Osteoblast (primary cell): ENCODE measurements at places on chromosomes 3 and 15. TPM values are rescaled to one million over a fixed set of nuclear protein-coding genes. Genes with fewer than 3 reads are reported as not detected.

- no peak for DNase-seq
These were observed 7.0 kb downstream of the USP8 start for GRCh38 chr15:50431204-50431603.

- no peak for DNase-seq
These were observed 381.4 kb upstream of the TGFBR2 start for GRCh38 chr3:30225021-30225420.

DNA sequence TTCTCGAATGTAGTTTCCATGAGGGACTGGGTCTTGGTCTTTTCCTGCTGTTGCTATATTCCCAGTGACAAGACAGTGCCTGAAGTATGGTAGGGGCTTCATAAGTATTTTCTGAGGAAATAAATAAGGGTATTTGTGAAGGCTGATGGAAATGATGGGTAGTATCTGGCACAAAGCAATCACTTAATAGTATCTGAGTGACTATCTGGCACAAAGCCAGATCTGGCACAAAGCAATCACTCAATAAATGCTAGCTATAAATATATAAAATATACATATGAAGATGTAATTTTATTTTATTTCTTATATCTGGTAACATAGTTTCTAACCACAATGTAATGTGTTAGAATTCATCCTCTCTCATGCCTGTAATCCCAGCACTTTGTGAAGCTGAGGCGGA, 20.7 kb upstream of the PROK2 start:
- no peak for DNase-seq

DNA sequence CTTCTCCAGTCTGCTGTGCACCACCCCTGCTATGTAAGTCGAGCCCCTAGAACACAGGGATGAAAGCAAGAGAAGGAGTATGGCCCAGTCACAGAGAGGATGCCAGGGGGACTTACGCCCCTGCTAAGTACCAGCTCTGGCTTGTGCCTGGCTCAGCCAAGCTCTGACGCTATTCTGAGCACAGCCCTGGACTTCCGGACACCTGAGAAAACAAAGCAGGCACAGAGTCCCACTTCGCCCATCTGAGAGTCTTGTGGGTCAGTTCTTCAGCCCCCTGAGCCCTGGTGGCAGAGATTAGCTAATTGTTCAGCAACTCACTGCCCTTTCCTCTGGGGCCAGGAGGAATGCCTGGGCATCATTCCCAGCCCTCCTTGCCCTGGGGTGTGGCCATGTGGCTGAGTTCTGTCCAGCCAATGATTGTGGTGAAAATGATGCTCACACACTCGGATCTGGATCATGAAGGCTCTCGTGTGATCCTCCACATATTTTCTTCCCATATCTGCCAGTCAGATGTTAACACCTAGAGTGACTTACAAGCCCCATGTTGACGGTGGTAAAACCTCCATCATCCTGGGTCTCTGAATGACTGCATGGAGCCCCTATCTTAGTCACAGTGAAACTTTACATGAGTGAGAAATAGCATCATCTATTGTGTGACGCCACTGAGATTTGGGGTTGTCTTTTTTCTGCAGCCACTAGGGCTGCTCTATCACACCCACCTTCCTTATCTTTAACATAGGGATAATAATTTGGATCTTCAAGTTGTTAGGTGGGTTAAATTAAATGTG, 105.7 kb downstream of the TPRA1 start:
- DNase-seq, result peak; percentile 93

DNA sequence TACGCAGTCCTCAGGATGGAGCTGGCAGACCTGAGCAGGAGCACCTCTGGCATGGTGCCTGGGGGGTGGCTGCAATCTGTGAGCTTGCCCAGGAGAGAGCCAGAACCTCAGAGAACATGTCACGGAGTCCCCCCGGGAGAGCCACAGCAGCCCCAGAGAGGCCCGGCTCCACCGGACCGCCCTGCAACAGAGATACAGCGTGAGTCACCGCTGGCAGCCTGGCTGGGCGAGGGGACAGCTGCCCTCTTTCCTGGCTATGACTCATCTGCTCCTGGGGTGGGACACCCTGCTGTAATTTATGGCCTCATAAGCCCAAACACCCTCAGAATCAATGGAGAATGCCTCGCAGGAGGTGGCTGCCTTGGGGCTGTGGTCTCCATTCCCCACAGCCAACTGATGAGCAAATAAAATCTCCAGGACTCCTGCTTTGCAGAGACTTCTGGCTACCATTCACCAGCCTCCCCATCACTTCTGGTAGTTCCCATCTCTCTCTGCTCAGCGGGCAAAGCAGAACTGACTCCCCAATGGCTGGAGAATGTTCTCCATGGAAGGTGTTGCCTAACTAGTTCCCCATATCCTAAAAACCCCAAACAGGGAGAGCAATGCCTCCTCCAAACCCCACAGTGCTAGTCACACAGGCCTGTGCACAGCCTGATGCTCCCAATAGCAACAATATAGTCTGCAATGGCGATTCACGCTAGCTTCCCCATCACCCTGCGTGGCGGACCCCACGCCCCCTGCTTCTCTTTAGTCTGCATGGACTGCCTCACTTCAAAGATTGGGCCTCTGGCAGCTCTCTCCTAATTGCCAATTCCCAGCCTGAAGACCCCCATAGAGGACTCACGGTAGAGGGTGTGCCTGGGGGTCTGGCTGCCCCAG, 21.6 kb downstream of the ACSBG1 start:
- peak; percentile 97 for DNase-seq

Gene GXYLT2
- total RNA-seq, result 75.1 and 77.4 TPM in 2 replicates

DNA sequence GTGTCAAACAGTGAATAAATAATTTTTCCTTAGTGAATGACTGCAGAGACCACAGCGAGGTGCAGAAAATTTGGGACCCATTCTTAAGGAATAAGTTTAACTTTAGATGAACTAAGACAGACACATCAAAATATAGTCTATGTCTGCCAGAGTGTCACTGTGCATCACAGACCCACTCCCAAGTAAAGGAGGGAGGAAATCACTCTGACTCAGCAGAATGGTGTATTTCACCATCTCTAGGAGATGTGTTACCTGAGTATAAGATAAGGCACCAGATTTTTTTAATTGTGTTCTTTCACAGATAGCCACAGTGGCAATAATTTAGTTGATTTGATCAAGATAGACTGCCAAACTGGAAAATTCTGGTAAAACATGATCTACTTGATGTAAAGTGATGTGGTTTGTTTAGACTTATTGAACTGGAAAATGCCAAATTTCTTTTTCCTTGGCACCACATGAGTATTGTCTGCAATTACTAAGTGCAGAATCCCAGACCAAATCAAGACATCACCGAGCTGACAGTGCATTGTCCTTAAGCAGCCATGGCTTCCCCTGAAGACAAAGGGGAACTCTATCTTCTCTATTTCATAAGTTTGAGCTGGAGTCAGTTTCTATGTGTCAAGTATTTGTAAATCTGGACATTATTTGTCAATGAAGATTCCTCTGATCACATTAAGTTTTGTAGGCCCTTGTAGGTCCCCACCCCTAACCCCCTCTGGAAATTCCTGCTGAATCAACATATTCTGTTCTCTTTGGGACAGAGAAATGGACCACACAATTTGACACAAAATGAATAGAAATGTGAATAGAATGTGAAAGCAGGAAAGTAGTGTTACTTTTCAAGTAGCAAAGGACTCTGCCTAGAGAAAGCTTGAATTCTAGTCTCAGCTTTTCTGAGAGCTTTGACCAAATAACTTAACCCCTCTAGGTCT, 47.6 kb downstream of the TIPARP start:
- no peak for DNase-seq

DNA sequence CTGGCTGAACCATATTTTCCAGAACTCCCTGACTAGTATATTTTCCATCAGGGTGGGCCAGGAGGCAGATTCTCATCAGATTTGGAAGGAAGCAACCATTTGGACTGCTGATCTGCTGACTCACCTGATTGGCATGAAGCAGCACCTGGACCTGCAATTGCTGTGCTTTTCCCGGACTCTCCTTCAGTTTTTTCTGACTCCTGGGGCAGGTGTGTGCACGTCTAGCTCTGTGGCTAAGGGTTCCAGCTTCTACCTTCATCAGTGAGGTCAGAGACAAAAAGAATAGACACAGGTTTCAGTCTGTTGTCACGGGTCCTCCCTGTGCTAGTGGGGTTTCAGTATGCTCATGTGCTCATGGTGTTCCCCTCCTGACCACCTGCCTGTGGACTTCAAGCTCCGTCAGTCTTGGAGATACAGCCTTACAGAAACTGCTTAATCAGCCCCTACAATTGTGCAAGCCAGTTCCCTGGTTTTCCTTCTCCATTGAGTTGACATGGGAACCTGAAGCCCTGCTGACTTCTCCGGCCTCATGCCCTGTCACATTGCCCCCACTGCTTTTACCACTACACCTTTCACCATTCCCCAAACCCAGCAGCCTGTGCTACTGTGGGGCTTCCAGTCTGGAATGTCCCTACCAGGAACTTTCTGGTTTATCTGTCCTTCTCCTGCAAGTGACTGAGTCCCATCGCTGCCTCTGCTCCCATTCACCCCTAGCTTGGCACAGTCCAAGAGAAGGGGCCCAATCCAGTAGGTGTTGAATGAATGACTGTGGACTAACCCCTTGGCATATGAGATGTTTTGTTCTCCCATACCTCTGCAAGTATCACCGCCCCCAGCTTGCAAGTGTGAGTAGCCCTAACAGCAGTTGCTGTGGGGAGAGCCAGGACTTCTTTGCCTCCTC, 31.7 kb downstream of the HMCES start:
- DNase-seq, result peak; percentile 70
